Memory B cell (primary cell): ENCODE measurements at places on chromosomes 12 and 14.

DNA sequence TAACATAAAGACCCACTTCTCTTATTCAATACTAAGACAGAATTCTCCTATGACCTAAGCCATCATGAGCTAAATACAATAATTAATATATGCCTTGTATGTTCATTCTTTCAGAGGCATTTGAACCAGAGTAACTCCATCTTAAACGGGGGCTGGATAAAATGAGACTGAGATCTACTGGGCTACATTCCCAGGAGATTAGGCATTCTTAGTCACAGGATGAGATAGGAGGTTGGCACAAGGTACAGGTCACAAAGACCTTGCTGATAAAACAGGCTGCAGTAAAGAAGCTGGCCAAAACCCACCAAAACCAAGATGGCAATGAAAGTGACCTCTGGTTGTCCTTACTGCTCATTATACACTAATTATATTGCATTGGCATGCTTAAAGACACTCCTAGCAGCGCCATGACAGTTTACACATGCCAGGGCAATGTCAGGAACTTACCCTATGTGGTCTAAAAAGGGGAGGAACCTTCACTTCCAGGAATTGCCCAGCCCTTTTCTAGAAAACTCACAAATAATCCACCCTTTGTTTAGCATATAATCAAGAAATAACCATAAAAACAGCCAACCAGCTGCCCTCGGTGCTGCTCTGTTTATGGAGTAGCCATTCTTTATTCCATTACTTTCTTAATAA lies 260.7 kb downstream of the SSPN start:
- no peak for DNase-seq

DNA sequence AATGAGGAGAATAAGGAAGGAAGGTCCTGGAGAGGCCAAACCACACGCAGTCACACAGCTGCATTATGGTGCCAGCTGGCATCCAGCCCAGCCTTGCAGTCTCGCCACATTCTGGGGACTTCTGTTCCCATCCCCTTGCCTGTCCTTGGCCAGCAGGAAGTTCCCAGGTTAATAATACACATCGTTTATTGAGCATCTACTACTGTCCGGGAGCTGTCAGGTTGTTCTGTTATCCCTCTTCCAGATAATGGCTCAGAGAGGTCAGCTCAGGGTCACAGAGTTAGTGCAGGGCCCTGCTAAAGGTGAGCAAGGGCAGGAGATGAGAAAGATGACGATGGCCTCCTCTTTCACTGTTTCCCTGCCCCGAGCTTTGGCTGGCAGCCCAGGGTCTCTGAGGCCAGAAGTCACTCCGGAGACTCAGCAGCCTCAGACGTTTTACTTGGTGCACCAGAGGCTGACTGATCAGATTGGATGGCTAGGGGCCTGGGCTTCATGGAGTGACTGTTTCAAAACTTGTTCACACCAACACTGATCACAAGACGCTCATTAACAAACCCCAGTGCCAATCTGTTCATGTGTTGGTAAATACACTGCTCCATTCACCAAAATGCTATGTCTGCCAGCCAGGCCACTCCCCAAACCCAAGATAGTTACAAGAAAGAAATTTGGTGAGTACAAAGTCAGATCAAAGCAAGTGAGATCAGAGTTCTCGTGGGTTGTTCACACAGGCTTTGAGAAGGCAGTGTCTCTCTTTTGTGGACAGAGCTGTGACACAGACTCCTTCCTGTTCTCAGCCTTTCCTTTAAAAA lies 79.2 kb downstream of the B4GALNT3 start:
- no peak for DNase-seq

GRCh38 chr12:22986997-22987396 lies 362.0 kb downstream of the ETNK1 start:
- DNase-seq: no peak

DNA sequence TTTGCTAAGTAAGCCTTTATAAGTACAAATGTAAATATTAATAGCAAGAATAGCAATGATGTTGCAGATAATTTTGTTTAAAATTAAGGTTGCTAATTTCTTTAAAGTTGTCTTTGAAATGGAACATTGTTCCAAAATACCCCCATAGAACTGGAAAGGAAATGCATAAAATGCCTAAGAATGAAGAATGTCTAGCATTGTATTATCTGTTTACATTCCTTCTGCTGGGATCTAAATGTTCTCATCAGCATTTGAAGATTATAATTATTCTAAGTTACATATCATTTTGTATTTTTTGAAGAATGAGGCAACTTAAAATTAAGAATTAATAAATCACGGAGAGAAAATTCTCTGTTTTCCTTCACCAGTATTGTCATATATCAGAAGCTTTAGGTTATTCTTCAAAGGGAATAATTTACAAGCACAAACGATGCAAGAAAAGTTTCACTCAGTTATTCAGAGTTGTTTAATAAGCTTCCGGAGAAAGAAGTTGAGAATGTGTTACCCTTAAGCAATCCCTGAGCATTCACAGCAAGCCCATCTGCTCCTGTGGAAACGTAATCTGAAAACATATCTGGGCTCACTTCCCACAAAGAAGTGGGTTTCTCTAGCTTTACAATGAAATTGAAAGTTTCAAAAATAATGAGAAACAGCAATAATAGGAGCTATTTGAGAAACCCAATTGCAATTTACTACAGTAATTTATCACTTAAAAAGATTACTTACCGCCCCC lies 21.3 kb downstream of the SLC6A15 start:
- no peak for DNase-seq

- no peak for DNase-seq
Measured at GRCh38 chr14:53399057-53399456, 245.9 kb upstream of the DDHD1 start.

DNA sequence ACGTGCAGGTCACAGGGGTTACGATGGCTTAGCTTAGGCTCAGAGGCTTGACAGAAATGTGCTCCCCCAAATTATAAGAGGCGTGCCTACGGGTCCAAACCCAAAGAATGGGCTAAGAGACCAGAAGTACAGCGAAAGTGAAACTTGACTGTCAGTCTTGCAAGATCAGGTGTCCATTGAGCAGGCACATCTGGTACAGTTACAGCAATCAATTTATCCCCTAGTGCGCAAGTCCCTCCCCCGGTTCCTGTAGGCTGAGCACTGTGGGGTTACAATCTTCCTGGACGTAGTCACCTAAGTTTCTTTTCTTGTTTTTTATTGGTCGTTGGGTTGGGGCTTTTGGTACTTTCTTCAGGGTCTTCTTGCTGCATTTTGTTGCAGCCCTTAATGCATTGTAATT lies 134.2 kb downstream of the UNC79 start:
- DNase-seq: no peak

GRCh38 chr12:95416111-95416636 lies 57.8 kb upstream of the METAP2 start:
- DNase-seq: no peak

GRCh38 chr12:68612697-68613096 lies 2.0 kb downstream of the RAP1B start:
- no peak for DNase-seq

DNA sequence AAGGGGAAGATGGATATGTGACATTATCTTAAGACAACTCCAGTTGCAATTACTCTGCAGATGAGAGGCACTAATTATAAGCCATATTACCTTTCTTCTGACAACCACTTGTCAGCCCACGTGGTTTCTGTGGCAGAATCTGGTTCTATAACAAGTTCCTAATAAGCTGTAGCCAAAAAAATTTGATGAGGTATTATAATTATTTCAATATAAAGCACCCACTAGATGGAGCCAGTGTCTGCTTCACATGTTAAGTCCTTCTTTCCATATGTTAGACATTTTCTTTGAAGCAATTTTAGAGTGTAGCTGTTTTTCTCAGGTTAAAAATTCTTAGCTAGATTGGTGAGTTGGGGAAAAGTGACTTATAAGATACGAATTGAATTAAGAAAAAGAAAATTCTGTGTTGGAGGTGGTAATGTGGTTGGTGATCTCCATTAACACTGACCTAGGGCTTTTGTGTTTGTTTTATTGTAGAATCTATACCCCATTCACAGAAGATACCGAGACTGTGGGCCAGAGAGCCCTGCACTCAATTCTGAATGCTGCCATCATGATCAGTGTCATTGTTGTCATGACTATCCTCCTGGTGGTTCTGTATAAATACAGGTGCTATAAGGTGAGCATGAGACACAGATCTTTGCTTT lies 36.9 kb downstream of the PSEN1 start:
- DNase-seq: no peak

DNA sequence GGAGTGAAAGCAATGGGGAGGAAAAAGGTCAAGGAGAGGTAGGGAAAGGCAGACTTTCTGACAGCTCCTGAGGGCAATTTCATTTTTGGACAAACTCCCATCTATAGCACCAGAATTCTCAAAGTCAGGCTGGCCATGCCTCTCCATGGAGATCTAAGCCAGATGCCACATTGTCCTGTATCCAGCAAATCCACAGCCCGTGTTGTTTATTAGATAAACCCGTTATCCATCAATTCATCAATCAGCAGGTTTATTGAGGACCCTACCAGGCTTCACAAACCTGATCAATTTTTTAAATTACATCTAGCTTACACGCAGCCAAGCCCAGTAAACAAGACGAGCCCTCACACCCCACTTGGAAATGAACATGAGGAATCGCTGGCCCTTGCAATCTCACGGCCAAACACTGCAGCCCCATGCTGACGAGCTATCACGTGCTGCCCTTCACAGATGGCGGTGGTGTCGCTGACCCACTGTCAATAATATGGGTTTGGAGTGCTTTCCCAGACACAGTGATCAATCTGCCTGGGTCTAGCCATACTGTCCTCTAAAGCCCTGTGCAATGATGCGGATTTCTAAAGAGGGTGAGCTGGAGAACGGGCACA lies 332.9 kb downstream of the DPF3 start:
- DNase-seq: no peak

GRCh38 chr14:56224691-56225681 lies 106.8 kb downstream of the PELI2 start:
- DNase-seq: no peak

DNA sequence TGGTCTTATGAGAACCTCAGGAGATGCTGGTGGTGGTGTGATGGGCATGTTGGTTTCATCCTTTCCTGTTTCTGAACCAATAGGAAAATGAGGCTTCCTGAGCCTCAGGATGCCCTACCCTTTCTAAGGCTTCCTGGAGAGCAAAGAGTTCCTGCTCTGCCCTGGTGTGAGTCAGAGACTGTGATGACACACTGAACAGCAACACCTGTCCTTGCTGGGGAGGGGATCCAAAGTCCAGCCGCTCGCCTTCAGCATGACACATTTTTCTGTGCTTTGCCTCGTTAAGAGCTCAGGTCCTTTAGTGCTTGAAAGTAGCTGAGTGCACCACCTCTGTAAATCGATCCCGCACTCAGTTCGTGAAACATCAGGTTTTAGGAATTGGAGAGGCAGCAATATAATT lies 116.0 kb downstream of the CACNA1C start:
- DNase-seq: no peak

DNA sequence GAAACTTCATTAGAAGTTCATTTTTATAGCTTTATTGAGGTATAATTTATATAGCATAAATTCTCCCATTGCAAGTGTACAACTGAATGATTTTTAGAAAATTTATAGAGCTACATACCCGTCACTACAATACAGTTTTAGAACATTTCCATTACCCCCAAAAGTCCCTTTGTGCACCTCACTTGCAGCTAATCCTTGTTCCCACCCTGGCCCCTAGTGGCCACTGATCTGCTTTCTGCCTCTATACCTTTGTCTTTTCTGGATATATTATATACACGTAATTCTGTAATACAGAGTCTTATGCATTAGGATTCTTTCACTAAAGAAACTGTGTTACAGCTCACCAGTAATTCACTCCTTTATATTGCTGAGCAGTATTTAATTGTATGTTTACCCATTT lies 145.1 kb upstream of the DIO2 start:
- no peak for DNase-seq

DNA sequence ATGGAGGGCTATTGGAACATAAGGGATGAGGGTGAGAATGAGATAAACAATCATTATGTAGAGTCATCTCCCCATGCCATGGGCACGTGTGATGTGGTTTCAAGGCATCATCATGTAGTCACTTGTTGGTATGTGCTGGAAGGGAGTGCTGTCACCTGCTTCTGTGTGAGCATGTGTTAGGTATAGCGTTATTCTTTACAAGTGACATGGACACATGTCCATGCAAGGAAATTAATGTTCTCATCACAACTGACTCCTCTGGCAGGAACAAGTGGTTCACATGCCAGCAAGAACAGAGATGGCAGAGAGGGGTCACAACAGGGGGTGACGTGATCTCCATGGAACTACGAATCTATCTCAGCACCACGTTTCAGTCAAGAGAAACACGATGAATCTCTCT lies 815.8 kb downstream of the BCL11B start:
- no peak for DNase-seq

- DNase-seq: no peak
Measured at GRCh38 chr12:81758421-81759189, 545 bp downstream of the PPFIA2 start.

- no peak for DNase-seq
Measured at GRCh38 chr14:70726651-70727375, 82.5 kb downstream of the MAP3K9 start.

- no peak for DNase-seq
Measured at GRCh38 chr14:104819361-104819781, 18.5 kb downstream of the ZBTB42 start.

GRCh38 chr12:29428633-29429032 lies 47.7 kb upstream of the ERGIC2 start:
- no peak for DNase-seq

- peak; percentile 7 for DNase-seq
Measured at GRCh38 chr14:76763096-76764041, 2.1 kb downstream of the VASH1 start.

GRCh38 chr12:112590281-112590680 lies 171.5 kb downstream of the PTPN11 start:
- DNase-seq: no peak

DNA sequence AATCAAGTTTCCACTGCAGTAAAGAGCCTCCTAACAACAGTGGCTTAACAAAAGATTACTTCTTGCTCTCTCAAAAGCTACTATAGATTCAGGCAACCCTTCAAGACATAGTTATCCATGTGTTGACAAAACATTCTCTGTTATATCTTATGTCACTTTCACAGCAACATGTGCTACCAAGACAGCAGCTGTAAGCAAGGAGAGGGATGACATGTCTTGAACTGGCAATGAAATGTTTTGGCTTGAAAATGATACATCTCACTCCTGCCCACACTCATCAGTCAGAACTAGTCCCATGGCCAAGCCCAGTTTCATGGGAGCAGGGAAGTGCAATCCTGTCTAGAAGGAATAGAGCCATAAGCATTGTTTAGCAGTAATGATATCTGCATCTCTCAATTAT lies 10.7 kb upstream of the GRIN2B start:
- no peak for DNase-seq

DNA sequence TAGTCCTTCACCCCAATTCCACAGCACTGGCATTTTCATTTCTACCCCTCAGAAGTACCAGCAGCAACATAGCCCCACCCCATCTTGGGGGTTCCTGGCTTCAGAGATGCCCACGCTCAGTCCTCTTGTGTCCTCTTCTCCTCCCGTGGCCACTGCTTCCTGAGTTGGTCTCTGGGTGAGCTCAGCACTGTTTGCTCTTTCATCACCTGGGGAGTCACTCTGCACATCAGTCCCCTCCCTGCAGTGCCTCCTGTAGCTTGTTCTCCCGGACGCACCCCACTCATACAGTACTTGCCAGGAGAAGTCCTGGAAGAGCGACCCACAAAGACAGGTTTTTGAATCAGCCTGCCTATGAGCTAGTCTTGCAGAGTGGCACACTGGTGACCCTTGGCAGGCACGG lies 63.8 kb downstream of the GSC start:
- no peak for DNase-seq
